ENCODE measurements at places on chromosomes 13 and 19.

GRCh38 chr19:17647071-17648020 is 40.8 kb downstream of the UNC13A start:
- no peak for DNase-seq

DNA sequence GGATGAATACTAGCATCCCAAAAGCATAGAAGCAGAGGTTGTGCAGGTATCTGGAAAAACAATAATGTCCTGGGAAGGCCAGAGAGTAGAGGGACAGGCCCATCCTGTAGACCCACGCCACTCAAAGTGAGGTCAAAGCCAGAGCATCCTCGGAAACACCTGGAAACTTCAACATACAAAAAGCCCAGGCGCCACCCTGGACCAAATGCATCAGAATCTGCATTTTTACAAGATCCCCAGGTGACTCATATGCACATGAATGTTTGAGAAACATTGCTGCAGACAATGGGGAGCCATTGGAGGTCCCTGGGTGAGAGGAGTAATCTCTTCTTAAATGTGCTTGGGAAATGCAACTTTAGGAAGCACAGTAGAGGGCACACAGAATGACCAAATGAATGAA is 684.1 kb downstream of the DIAPH3 start:
- DNase-seq, result no peak

GRCh38 chr13:112981451-112981850 is 12.4 kb downstream of the MCF2L start:
- no peak for DNase-seq

- DNase-seq, result no peak
Observed at GRCh38 chr13:50123002-50123401, 107.8 kb downstream of the KCNRG start.

DNA sequence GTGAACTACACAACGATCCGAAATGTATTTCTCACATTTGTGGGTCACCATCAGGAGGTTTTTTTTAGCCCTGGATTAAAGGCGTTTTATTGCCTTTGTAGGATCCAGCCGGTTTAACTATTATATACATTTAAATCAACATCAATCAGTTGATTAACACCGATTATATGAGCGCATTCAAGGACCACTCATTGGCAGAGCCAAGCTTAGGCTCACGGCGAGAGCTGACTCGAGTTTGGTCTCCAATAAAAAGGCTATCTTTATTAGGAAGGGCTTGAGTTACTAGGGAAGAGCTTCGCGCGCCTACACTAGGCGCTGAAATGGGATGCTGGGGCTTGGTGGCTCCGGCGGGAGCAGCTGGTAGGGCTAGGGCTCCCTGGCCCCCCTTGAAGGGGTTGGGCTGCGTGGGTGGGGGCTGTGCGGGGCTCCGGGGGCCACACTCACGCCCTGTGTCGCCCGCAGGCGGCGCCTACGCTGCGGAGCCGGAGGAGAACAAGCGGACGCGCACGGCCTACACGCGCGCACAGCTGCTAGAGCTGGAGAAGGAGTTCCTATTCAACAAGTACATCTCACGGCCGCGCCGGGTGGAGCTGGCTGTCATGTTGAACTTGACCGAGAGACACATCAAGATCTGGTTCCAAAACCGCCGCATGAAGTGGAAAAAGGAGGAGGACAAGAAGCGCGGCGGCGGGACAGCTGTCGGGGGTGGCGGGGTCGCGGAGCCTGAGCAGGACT is 4.2 kb downstream of the PDX1 start:
- DNase-seq, result no peak

GRCh38 chr13:111252446-111253364 is 67.7 kb upstream of the TEX29 start:
- peak; percentile 20 for DNase-seq

GRCh38 chr19:33426621-33427361 is 53.3 kb downstream of the CEBPG start:
- no peak for DNase-seq

- DNase-seq, result no peak
Observed at GRCh38 chr19:7376151-7376852, 27.6 kb downstream of the ARHGEF18 start.

- no peak for DNase-seq
Observed at GRCh38 chr13:24684600-24684998, 4.4 kb downstream of the ATP12A start.

- DNase-seq, result no peak
Observed at GRCh38 chr13:94198681-94199080, 280.8 kb downstream of the DCT start.

DNA sequence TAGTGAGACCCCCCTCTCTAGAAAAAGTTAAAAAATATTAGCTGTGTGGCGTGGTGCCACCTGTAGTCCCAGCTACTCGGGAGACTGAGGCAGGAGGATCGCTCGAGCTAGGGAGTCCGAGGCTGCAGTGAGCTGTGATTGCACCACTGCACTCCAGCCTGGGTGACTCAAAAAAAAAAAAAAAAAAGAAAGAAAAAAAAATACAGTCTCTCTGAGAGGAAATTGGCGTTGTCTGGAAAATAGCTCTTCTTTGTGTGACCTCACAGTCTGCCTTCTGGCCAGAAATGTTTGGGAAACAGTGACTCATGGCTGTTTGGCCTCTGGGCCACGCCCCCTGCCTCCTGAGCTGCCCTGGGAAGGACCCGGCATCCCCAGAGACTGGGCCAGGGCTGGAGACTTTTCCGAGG is 10.7 kb downstream of the MARCHF2 start:
- DNase-seq, result peak; percentile 97

- peak; percentile 87 for DNase-seq
Observed at GRCh38 chr19:58474291-58474996, 1.7 kb upstream of the ZNF446 start.

DNA sequence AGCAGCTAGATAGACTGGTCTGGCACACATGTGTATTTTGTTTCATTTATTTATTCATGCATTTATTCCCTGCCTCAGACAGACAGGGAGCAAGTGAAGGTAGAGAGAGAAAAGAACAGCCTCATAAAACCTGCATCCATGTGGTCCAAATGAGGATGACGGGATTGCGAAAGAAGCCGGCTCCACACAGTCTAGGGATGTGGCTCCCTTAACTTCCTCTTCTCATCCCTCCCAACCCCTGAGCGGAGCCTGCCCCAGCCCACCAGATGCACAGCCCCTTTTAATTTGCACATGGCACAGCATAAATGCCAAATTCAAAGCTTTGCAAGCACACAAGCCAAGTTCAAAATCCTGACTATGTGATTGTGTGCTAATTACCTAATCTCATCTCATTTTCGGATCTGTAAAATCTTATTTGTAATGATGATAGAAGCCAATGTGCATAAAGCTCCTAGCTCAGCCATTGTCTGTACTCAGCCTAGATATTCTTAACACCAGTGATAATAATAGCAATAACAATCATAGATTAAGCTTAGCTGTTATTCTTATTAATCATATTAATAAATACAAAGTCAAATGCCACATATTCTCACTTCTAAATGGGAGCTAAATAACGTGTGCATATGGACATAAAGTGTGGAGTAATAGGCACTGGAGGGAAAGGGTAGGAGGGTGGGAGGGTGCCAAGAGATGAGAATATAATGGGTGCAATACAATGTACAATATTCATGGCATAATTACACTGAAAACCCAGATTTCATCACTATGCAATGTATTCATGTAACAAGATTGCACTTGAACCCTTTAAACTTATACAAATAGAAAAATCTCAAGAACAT is 156.3 kb downstream of the DCT start:
- DNase-seq, result no peak

DNA sequence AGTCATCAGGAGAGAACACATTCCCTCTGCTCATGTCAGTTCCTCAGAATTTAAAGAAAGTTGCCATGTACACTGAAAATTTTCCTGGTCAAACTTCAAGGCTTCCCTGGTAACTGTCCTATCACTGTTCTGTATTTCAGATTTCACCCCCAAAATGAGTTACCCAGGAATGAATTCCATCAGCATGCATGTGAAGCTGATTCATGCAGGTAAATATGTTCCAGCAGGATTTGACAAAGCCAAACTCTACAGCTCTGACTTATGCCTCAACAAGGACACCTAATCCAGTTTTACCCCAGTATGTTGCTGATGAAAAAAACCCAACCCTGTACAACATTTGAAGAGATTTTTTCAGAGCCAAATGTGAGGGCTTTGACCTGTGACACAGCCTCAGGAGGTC is 21.5 kb downstream of the LIG4 start:
- DNase-seq, result no peak

GRCh38 chr19:57263244-57263741 is 17.0 kb upstream of the ZNF460 start:
- no peak for DNase-seq

GRCh38 chr19:21314676-21315075 is 14.5 kb downstream of the ZNF708 start:
- DNase-seq, result peak; percentile 5

GRCh38 chr19:54448040-54448773 is 792 bp upstream of the LENG8 start:
- peak; percentile 68 for DNase-seq

GRCh38 chr13:39494633-39495032 is 108.4 kb downstream of the LHFPL6 start:
- DNase-seq, result no peak

DNA sequence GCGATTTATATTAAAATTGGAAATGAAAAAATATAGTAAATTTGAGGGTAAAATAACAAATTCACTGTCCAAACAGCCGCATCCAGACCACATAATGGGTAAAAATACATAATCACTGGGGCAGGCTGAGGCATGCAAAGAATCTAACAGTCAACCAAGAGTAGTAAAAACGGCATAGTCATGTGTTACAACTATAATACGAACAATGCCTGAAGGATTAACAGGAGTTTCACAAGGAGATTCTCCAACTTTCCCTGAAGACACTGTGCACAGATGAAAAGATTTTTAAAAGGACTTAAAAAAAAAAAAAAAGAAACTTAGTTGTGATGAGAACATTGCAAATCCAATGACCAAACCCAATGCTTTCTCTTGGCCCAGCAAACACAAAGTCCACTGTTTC is 20.4 kb upstream of the ATXN8OS start:
- DNase-seq, result no peak

GRCh38 chr19:49210108-49210900 is 52.7 kb downstream of the TRPM4 start:
- DNase-seq, result no peak

DNA sequence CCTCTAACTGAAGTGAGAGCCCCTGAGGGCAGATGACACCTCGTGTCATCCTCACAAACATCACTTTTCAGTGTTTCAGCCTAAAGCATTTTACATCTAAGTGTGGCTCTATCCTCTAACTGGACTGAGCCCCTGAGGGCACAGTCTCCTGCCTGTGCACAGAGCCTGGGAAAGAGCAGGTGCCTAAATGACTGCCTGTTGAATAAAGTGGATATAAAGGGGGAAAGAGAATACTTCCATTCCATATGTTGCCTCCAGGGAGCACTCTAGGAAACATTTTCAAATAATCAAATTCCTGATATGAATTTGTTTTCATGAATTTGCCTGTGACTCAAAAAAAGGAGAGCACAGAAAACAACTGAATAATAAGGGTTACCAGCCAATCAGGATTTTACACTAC is 32.2 kb downstream of the CNMD start:
- no peak for DNase-seq

GRCh38 chr13:52027832-52028231 is 3.3 kb downstream of the UTP14C start:
- DNase-seq, result no peak

- no peak for DNase-seq
Observed at GRCh38 chr19:52923778-52924593, 758 bp upstream of the ZNF888 start.

- no peak for DNase-seq
Observed at GRCh38 chr19:57583104-57583520, 833 bp upstream of the ZIK1 start.

Measured in IMR-90 (cell line).